ENCODE measurements at places on chromosomes 6 and 20.

DNA sequence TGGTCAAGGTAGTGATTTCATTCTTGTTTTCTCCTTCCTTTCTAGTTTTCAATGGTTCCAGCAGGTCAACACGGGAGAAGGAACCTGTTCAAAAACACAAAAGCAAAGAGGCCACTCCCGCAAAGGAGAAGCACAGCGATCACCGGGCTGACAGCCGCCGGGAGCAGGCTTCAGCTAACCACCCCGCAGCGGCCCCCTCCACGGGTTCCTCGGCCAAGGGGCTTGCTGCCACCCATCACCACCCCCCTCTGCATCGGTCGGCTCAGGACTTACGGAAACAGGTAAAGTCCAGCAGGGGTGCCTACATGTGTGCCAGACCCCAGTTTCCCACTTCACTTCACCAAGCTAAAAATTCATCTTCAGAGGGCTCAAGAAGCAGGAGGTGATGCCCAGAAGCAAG lies 175.6 kb downstream of the DTNBP1 start:
- DNase-seq: no peak

GRCh38 chr6:166056637-166057036 lies 111.0 kb downstream of the TBXT start:
- no peak for DNase-seq

DNA sequence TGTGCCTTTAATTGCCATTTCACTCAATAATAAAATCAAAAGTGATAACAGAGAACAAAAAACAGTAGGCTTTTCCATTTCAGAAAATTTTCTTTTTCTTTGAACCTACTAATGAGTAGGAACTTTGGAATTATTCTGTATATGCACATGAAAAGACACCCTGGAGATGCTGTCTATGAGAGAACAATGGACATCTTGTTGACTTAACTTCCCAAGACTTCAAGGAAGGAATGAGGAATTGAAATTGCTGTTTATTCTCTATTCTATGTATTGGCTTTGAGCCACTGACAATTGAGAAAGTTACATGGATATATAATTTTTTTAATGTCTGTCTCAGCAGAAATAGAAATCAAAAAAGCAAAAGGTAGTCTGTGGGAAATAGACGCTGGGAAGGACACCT lies 98.6 kb upstream of the PCSK2 start:
- DNase-seq: no peak

DNA sequence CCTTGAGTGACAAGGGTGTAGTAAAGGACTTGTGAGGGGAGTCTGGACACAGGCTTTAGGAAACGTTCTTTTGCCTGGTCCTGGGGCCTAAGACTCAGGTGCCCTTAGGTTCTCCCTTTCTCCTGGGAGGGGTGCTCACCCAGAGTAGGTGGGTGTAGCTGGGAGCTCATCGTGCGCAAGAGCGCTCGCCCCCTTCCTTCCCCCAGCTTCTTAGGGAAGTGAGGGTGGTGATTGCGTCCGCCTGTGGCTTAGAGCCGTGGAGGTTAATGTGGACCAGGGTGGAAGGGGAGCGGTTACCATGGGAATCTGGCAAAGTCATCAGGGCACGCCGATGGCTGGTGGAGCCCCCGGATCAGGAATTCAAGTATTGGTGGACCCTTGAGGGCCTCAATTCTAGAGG lies 3.3 kb upstream of the AARS2 start:
- no peak for DNase-seq

DNA sequence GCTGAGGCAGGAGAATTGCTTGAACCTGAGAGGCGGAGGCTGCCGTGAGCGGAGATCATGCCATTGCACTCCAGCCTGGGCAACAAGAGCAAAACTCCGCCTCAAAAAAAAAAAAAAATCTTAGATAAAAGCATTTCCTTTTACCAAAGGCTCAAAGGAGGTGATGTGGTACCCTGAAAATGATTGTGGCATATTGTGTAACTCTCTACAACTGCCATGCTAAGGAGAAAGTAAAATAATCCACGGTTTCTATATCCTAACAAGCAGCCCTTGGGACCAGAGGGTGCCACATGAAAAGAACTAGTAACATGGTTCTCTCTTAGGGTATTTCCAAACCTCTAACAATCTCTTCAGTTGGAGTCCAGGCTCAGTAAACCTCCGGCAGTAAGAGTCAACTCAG lies 38.8 kb upstream of the SLA2 start:
- DNase-seq: no peak

- DNase-seq: no peak
These were observed 1.2 kb upstream of the MYCT1 start for GRCh38 chr6:152696522-152696921.

DNA sequence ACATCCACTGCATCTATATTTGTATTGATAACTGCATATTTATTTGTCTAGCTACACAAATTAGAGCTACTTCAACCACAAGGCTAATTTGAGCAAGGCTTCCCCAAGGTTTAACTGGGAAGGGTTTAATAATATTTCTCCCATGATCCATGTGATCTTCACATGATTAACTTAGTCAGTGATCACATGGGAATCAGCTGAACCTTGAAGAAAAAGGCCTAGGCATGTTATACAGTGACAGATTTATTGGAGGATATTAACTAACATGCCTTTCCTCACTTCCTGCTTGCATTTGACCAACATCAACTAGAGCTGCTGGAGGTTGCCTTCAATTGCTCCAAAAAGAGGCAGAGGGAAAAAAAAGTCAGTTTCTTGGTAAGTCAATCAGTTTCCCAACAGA lies 417.0 kb downstream of the HAO1 start:
- no peak for DNase-seq

DNA sequence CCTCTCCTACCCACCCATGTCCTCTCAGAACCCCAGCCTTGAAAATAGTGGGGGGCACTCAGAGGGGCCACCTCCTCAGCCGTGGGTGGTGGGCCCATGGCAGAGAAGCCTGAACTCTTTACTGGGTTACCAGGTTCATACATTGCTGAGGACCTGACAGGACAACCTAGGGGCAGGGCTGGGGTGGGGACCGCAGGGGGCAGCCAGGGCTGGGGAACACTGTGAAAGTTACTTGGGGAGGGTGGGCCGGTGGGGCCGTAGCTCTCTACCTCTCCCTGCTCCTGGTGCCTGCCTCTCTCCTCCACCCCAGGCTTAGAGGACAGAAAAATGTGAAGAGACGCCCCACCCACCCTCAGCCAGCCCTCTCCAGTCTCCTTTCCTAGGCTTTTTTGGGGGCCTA lies 15.4 kb downstream of the MDFI start:
- DNase-seq: no peak

- no peak for DNase-seq
These were observed 82.0 kb downstream of the SLC35F1 start for GRCh38 chr6:117989086-117989485.

GRCh38 chr6:87718662-87719433 lies 16.8 kb upstream of the AKIRIN2 start:
- peak; percentile 33 for DNase-seq

Data from DMS53 (cell line).